Mesenteric fat pad (tissue), 1 donor: ENCODE measurements at places on chromosomes 2 and 18. TPM values are rescaled to one million over a fixed set of nuclear protein-coding genes. Genes with fewer than 3 reads are reported as not detected.

DNA sequence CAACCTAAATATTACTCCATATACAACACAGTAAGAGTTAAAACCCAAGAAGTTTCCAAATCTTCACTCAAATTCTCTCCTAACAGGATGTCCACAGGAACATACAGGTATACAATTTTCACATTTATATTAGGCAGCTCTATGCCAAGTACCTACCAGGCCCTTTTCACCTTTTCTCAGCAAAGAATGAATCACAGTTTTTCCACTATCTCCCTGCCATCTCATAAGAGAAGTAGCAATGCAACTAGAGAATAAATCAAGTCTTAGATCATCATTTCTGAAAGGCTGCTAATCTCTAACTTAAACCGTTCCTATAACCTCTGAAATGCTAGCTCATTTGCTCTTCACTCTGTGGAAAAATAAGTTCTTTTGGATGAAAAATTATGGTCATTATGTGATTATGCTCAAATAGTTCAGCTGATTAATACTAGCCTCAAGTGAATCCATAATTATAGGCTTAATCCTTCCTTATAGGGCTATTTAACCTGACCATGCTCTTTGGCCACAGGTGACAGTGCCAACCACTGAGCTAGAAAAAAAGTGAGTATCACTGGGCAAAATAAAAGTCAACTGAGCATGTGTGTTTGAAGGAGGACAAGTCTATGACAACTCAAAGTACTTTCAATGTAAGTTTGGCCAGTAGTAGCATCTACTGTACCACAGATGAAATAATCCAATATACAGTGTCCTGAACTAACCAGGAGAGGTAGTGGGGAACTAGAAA is 79.7 kb downstream of the COBLL1 start:
- DNase-seq = no peak

- DNase-seq = no peak
These were observed 2.2 kb downstream of the STAMBP start for GRCh38 chr2:73830871-73831401.

DNA sequence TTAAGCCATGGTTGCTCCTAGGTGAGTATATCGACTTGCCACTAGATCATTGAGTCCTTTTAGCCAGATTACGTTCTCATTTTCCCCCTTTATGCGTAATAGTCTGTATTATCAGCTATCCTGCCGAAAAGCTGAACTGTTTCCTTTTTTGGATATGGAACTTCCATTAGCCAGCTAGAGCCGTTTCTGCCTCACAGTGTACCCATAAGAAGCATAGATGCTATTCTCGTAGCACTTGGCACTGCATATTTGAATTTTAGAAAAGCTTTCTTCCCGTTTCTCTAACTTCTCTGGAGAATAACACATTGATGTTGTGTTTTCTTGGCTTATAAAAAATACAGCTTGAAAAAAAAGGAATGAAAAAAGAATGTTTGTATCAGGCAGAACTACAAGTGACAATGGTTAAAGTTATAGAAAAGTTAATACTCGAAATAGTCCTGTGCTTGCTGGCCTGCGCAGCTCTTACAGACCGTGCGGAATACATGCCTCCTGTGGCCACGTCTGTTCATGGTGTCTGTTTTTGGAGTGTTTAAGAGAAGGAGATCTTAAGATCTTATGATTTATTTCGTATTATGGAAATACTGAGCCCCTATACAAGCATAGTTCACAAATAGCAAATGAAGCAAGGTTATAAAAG is 710 bp downstream of the DUSP19 start:
- DNase-seq = no peak

DNA sequence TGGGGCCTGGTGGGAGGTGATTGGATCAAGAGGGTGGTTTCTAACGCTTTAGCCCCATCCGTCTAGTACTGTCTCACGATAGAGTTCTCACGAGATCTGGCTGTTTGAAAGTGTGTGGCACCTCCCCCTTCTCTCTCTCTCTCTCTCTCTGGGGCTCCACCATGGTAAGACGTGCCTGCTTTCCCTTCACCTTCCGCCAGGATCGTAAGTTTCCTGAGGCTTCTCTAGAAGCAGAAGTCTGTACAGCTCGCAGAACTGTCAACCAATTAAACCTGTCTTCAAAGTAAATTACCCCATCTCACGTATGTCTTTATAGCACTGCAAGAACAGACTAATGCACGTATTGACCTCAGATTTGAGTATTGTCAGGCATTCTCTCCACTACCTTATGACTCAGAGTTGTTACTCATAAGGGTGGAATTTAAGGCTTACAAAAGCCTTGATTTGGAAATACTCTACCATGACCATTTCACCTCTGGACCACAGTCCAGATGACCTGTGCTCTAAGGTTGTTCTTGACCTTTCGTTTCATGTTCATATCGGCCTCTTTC is 99.5 kb upstream of the AGAP1 start:
- no peak for DNase-seq

DNA sequence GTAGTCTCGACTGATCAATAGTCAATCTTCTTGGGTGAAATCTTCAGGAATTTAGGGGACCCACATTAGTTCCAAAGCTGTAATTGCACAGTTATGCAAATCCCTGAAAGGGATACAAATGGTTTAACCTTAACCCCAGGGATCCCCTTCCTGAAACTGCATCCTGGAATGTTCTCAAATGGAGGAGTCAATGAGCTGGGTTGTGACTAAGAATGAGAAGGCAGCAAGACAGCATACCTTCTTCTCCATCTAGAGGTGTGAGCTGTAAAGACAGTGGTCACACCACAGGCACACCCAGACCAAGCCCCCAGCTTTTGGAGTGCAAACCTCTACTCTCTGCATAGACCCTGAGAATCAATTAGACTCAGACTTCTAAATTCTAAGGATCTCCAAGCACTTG is 164.7 kb upstream of the MEIS1 start:
- DNase-seq = no peak

DNA sequence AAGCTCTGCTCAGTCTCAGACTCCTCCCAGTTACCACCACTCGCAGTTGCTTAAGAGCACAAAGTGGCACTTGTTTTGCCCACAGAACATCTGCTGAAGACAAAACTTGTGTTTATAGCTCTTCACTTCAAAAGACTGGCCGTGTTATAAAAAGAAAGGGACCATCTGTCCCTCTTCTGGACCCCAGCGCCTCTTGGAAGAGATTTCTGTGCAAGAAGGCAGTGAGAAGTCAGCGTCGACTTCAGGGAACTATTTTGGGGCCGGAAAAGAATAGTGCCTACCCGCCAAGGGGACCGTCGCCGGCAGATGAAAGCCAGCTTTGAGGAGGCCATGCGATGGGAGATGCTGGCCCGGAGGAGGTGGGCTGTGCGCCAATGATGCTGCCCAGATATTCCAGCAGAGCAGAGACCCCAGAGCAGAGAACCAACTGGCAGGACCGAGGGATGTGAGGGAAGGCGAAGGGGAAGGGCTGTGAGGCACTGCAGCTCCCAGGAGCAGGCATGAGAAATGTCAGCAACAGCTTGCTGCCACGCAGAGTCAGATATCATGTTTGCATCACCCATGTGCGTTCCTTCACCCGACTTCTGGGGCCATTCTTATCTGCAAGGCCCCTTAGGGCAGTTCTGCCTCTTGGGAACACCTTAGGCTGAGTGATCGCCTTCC is 270.9 kb downstream of the ATAD2B start:
- DNase-seq = no peak

DNA sequence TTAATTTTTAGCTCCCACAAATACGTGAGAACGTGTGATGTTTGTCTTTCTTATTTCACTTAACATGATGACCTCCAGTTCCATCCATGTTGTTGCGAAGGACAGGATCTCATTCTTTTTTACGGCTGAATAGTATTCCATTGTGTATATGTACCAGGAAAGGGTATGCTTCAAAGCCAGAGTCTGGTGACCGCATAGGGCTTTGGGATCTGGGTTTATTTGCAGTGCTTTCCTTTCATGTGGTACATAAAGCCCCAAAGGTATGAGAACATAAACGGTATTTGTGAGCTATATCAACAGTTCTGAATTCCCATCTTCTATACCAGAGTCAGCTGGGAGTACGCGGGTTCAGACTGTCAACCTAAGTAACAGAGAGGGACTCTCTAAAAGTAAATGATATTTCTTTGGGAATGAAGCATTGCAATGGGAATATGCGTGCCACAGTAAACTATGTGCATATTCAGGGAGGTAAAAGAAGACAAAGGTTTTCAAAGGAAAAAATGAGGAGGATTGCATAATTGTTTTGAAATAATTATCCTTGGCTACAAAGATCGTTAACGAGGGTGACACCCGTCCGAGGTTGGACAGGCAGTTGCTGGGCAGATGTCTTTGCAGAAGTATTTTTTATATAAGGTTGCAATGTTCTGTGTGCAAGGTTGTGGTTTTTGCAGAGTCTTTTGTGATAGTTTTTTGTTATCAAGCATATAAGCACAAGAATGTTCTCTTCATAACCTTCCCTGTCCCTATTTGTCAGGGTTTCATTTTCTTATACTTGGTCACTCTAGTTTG is 24.4 kb downstream of the CRYGD start:
- no peak for DNase-seq

DNA sequence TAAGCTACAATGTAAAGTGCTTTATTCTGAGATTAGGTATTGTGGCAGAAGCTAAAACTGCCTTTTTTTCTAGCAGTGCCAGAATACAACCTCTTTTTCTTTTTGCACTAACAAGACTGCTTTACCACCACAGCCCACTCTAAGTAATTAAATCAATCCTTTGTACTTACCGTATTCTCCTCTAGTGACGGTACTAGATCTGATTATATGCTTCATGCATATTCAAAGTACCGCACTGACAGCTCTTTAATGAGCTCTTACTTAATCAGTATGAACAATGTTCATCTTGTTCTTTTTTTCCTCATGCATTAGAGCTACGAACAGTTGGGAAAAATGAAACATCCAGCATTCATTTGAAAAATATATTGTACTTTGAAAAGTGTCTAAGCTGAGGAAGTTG is 16.1 kb upstream of the OTX1 start:
- no peak for DNase-seq

DNA sequence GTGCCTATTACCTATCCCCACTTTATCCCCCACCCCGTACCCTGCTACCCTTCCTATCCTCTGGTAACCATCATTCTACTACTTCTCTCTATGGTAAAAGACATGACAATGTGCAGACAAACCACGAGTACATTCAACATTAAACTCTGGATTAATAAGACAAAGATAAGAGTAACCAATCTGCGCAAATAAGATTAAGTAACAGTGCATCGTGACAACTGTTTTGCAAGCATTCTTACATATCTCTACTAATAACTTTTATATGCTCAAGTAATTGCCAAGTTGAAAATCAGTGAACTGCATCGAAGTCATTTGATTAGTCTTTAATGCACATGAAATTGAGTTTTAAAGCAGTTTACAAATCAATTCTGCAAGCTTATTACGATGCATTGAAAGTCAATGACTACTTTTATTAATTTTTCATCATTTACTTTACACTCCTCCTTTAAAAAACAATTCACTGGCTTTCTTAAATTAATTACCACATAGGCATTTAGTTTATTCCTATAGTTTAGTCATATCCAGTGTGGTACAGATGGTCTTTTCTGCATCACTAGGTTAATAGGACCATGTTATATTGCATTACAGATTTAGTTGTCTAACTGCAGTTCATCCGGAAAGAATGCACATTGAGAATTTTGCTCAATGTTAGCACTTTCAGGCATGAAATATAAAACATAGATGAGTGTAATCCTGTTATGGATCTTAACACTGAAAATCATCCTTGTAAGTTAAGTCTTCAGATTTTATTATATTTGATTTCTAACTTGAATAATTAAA is 178.1 kb downstream of the GCA start:
- no peak for DNase-seq

- DNase-seq = no peak
These were observed 78.8 kb downstream of the VWC2L start for GRCh38 chr2:214489702-214490101.

DNA sequence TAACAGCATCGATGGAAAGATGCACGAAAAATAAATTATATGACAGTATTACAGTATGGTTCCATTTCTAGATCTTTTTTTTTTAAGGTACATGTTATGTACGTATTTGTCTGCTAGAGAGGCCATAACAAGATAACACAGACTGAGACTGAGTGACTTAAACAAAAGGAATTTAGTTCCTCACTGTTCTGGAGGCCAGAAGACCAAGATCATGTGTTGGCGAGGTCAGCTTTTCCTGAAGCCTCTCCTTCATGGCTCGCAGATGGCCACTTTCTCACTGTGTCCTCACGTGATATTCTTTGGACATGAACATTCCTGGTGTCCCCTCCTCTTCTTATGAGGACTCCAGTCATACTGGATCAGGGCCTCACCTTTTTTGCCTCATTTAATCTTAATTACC is 177.4 kb downstream of the CAPN13 start:
- no peak for DNase-seq

DNA sequence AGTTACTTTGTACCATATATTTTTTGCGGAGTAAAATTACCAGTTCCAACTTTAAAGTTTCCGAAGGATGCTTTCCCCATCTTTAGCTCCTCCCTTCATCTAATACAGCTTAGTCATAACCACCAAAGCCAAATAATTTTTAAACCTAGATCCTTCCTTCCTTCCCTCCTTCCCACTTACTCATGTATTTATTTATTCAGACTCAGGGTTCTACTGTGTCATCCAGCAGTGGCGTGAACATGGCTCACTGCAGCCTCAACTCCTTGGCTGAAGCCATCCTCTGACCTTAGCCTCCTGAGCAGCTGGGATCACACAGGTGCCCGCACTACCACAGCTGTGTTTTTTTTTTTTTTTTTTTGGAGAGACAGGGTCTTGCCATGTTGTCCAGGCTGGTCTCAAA is 4.4 kb downstream of the LPIN2 start:
- DNase-seq = no peak

- DNase-seq = no peak
These were observed 21.0 kb upstream of the USP14 start for GRCh38 chr18:137327-137726.

GRCh38 chr2:197359859-197360258 is 49.3 kb upstream of the ANKRD44 start:
- no peak for DNase-seq

GRCh38 chr2:146950911-146951310 is 893.9 kb upstream of the ACVR2A start:
- DNase-seq = no peak

- no peak for DNase-seq
These were observed 257.2 kb downstream of the DYSF start for GRCh38 chr2:71710367-71711132.

Gene GALNT5
- total RNA-seq = not detected

Gene IL36A
- not detected for total RNA-seq

Gene MYOM1
- total RNA-seq = 3.9 TPM

Gene ACADL
- 10.9 TPM for total RNA-seq

Gene DCAF17
- 10.9 TPM for total RNA-seq

Gene GPBAR1
- 34.8 TPM for total RNA-seq

Gene DOK1
- 38.2 TPM for total RNA-seq
